OCI-M1 (cell line): ENCODE measurements at places on chromosomes 13 and 19.

DNA sequence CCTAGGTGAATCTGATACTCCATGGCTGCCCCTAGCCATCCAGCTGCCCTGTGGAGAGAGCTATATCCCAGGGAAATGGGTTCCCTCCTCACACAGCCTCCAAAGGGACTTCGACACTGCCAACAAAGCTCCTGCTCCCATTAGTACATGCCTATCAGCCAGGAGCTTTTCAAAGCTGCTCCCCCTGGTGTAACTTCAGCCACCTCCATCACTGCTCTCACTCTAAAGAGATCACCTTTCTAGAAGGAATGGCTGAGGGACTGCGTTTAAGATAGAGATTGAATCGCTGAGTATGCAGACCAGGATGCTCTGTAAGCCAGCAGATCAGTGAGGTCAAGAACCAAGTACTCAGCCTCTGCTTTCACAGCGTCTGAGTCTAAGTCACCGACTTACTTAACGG is 213.7 kb downstream of the NALCN start:
- DNase-seq, result no peak

DNA sequence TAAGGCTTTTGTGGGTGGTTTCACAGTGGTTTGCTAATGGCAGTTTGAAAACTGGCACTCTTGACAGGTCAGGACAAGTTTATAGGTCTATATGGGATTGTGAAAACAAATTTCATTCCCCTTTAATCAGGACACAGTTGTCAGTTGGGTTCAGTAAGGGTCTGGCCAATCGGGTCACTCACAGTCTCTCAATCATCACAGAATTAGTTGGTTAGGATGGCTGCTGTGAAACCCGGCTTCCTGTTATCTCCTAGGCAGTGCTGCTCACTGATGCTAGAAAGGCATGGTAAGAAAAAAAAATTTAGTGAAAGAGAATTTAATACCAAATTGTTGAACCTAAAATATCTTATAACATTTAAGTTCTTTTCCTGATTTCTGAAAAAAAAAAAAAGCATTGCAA is 1730.1 kb downstream of the EFNB2 start:
- no peak for DNase-seq

GRCh38 chr13:50677687-50678463 is 165.6 kb downstream of the DLEU7 start:
- no peak for DNase-seq

DNA sequence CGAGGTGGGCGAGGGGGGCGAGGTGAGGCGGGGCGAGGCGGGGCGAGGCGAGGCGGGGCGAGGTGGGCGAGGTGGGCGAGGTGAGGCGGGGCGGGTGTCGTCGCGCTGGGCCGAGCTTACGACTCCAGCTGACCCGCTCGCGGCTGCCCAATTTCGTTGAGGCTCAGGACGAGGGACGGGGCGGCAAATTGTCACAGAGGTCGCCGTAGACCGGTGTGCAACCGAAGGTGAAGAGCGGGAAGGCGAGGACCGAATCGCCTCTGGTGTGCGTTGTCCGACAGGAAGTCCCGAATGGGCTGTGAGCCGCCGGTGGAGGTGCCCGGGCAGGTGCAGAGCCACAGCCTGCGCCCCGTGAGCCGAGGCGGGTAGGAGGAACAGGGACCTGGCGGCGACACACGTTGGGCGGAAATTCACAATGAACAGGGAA is at the start of gene LACC1:
TSS of gene LACC1 (plus strand) at position 150 of the 427 bp plus-strand sequence. CDS start 1,082 bp downstream, outside the sequence.
- DNase-seq, result no peak

DNA sequence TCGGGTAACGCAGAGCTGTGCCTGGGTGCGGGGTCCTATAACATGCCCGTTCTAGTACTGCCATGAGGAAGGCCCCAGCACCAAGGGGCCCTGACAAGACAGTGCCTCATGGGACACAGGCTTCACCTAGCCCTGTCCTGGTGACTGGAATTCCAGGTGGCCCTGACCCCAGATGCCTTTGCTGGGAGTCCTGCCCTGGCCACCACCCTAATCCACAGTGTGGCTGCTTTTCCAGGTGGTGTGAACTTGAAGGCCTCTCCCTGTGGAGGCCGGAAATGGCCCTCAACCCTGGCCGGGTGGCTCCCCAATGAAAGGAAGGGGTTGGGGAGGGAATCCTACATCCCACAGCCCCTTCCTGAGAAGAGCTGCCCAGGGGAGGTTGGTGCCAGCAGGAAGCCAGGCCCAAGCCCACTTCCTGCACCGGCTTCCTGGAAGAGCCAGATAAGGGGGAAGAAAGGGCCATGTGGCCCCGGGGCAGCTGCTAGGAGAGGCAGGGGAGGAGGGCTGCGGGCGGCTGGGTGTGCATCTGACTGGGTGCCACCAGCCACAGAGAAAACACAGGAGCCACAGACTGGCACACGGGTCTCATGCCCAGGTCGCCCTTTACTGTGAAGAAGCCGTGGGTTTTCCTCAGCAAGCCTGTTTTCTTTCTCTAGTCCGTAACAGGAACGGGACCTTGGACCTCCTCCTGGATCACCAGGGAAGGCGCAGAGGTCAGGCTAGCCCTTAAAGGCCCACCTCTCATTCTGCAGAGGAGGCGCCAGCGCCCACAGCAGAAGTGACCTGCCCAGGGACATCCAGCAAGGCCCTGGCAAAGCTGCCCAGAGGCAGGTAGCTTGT is 4.7 kb downstream of the LSM4 start:
- DNase-seq, result peak; percentile 71

GRCh38 chr13:66842766-66843165 is 387.4 kb downstream of the PCDH9 start:
- DNase-seq, result no peak

DNA sequence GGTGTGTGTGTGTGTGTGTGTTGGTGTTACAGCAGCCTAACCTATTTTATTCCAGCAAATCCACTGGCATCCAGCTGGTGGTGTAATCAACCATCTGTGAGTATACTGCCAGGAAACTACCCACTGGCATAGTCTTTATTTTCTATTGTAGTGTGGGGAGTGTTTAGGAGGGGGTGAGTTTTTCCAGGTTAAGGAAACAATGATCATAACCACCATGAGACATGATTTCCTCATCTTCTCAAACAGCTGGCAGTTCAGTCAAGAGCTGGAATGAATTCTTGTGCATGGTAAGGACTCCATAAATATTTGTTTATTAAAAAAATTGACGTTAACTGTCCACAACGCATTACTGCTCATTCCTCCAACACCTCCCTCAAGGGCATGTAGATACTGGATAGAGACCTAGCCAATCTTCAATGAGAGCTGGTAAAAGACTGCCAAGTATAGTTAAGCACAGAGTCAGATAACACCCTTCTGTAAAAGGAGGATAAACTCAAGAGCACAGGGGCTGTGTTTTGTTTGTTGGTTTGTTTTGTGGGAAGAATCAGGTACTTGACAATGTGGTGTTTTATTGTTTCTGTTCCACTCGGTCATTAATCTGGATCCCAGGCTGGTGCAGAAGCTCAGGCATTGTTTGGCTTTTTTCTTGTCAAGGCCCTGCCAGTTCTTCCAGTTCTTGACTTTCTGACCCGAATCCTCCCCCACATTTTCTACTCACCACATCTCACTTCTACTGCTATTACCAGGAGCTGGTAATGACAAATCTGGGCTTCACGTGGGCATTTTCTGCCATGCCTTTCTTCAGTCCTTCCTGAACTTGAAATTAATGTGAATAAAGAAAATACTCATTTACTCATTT is 31.6 kb upstream of the SLC46A3 start:
- DNase-seq, result peak; percentile 35

GRCh38 chr19:10292206-10292788 is 2.5 kb downstream of the ICAM5 start:
- peak; percentile 92 for DNase-seq

GRCh38 chr19:7729831-7730285 is 2.1 kb downstream of the CLEC4G start:
- DNase-seq, result no peak

DNA sequence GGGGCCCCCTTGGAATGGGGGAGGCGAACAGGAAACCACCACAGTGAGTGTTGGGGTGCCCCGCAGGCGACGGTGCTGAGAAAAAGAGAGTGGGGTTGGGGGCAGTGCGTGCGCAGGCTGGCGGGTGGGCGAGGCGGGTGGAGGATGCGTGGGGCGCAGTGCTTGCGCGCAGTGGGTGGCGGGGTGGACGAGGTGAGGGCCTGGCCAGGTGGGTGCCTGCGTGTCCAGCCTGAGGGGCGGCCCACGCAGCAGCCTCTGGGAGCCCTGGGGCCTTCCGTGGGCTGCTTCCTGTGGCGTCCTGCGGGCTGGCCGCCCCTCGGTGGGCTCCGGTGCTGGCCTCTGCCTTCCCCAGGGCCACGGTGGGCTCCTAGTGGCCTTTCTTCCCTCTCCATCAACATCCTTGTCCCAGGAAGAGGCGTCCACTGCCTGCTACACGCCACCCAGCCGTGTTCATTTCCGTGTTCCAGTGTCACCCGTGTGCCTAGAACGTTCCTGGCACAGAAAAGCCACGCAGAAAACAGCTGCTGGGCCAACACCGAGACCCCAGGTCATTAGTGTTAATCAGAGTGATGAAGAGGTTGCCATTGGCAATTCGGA is 7.1 kb downstream of the ATP11A start:
- no peak for DNase-seq

DNA sequence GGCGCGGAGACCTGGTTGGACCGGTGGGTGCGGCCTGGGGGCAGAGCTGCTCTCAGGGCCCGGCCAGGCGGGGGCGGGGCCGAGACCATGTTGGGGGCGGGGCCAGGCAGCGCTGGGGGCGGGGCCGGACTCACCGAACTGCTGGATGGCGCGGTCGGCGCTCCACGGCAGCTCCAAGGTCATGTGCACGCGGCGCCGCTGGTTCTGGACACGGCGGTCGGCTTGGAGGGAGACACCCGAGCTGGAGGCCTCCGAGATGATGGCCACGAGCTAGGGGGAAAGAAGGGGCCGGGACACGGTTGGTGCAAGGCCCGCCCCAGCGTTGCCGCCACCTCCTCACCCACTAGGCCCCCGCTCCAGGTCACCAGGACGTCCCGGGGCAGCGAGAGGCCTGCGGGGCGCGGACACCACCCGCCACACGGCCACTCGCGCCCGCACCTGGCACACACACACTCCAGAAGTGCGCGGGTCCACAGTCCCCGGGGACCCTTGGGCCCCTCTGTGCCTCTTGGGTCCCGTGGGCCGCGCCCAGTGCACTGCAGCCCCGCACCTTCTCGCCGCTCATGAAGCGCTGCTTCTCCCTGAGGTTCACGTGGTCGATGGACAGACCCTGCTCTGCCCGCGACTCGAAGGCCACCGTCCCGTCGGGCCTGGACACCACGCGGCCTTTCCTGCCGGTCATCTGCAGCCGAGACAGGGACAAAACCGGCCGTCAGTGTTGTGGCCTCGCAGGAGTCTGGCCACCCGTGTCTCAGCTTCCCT is 8.7 kb downstream of the GPX4 start:
- no peak for DNase-seq

- DNase-seq, result no peak
Observed at GRCh38 chr13:22749626-22750025, 431.2 kb upstream of the SGCG start.

GRCh38 chr19:4694211-4694987 is 24.3 kb upstream of the MYDGF start:
- DNase-seq, result no peak

- peak; percentile 90 for DNase-seq
Observed at GRCh38 chr13:48579165-48579918, 46.5 kb upstream of the RCBTB2 start.

- no peak for DNase-seq
Observed at GRCh38 chr13:49042476-49042875, 66.8 kb downstream of the FNDC3A start.

DNA sequence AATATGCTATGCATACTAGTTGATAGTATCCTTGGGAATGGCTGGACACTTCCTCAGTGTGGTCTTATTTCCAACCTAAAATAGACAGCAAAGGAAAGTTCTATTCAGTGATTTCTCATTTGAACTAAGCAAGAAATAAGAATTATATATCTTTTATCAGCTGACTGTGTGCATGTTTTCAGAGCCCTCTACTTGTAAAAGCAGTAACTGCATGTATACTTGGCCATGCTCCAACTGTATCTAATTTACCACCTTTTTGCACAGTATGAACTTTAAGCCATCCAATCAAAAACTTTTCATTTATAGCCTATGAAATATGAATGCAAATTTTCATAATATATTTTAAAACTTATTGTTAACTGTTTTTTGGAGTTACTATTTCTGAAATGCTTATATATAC is 136.4 kb upstream of the PCDH9 start:
- DNase-seq, result peak; percentile 67
